Activated CD4-positive, alpha-beta T cell treated with anti-CD3 and anti-CD28 coated beads, Interleukin-2, amount 50 U/mL, for 1 hour (primary cell): ENCODE measurements at places on chromosomes 12 and 14.

- no peak for DNase-seq
Measured at GRCh38 chr14:90027842-90028241, 34.0 kb upstream of the KCNK13 start.

GRCh38 chr14:73785834-73786635 is 65.6 kb upstream of the PTGR2 start:
- DNase-seq: peak; percentile 62

DNA sequence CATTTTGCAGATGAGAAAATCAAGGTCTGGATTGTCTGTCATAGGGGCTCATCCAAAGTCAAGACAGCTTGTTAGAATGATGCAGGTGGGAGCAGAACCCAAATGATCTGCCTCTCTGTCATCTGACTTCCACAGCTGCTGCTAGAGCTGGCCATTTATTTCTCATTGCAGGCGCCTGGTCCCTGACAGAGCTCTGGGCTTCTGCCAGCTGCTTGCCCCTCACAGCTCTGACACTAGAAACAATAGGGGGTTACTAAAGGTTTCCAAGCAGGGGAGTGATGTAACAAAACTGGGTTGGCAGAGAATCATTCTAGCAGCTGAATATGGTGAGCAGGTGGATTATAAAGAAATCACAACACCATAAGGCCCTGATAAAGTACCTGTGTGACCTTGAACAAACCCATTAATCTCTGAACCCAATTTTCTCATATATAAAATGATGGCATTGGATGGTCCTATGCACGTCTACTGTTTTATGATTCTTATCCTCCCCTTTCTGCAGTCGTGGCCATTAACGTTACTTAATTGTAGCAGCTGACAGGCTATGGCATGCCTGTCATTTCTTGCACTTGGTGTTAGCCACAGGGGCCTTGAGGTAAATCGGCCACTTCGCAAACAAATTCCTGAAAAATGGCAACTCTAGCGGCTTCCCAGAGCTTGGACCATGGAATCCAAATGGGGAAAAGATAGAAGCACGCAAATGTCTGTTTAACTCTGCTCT is 134.6 kb downstream of the RMST start:
- DNase-seq: no peak

DNA sequence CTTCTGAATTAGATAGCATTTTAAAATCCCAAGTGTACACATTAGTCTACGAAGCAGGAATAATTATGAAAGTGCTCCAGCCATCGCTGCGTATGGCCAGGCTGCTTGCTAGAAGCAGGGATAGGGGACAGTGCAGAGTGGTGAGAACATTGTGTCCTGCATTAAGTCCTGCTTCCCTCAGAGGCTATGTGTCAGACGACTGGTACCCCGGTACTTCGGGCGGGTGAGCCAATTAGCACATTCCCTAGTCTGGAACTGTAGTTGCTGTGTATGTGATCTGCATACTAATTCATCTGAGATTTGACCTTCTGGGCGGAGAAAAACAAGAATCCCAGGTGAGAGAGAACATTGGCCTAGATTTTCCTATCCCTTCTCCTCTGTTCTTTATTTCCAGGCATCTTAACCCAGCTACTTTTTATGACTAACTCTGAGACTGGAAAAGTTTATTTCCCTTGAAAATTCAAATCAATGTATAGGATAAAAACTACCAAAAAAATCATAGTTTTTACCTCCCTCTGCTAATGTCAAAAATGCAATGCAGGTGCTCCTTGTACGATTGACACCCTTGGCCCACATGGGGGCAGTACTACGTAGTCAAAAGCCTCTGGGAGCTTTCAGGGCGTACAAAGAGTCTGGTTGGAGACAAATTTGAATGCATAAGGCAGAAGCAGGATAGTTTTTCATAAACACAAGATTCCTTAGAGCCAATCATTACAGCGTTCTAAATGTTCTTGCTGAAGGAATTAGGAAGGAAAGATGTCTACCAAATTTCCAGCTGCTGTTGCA is 764.3 kb downstream of the NOVA1 start:
- DNase-seq: no peak

DNA sequence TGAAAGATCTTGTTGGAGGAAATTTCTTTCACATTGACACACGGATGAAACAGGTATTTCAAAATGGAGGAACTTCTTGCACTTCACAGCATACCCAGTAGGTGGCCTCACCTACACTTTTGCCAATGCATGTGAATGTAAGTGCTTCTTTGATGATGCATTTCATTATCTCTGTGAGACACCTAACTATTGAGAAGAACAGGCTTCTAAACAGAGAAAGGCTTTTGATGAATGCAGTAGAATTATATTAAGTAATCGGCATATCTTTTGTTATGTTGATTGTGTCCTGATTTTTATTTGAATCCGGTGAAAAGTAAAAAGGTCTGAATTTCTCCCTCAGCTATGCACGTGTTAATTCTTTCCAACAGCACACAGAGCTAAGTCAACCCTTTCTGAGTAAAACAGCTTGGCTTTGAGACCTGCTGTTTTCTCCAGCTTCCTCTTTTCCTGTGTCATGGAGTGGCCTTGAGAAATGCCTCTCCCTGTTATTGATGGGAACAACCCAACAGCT is 399.0 kb downstream of the NAV3 start:
- DNase-seq: no peak
